ENCODE measurements at places on chromosomes 7 and 10.

DNA sequence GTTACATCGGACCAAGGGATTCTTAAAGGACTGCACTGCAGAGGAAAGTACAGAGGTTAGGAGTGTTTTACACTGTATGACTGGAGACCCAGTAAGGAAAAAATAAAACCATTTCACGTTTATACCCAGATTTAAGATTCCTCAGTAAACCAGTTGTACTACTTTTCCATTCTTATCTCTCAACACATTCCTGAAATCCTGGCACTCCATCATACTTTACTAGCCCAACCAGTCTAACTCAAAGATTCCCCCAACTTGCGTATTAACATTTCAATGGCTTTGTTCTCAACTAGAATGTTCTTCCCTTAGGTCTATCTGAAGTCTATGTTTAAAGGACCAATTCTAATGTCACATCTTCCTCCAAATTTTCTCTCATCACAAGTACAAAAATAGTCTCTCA is 8.0 kb downstream of the CCDC186 start:
- DNase-seq = no peak

- no peak for DNase-seq
These were observed 6.7 kb downstream of the PNLIPRP2 start for GRCh38 chr10:116627386-116627933.

DNA sequence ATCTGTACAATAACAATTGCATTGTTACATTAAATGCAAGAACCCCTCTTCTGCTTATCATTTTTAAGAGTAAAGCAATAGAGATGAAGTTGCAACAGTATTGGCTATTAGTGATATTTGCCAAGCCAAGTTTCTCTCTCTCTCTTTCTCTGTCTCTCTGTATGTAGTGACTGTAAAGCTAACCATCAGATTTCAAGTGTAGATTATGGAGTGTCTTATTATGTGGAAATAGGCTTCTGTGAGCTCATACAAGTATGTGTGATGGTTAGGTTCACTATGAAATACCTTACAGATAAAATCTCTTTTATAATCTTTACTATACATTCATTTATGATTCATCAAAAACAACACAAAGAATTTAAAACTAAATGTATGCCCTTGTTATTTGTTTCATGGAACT is 28.6 kb upstream of the NRP1 start:
- DNase-seq = no peak

DNA sequence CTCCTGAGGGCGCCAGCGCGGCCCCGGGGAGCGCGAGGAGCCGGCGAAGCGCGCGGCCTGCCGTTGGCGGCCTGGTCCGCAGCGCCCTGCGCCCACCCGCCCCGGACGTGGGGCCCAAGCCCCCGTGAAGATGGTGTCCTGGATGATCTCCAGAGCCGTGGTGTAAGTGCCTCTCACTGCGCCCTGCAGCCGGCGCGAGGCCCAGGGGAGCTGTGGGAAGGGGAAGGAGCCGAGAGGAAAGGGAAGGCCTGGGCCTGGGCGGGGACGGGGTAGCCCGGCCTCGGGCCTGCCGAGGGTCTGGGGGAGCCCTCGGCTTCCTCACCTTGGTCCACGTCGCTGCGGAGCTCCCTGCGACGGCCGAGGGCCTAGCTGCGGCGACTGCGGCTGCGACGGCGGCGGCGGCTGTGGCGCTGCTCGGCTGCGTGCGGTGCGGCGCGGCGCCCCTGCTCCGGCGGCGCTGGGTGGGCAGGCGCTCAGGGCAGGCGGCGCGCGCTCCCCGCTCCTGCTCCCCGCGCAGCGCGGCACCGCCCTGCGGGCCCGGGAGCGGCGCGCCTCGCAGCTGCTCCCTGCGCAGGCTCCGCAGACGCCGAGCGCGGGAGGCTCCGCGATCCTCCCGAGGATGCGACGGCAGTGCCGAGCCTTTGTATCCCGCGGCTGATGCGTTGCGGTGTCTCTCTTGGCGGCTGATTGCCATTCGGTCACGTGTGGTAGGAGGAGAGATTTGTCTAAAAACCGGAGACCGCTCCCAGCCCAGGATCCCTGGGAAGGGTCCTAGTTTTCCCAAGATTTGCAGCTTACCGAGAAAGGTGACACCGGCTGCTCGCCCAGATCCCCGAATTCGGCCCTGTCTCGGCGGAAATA is 445 bp downstream of the REEP3 start:
- DNase-seq = peak; percentile 60

GRCh38 chr10:117364110-117364960 is 10.9 kb downstream of the PDZD8 start:
- no peak for DNase-seq

GRCh38 chr7:106568680-106569499 is 92.1 kb downstream of the CCDC71L start:
- peak; percentile 40 for DNase-seq

DNA sequence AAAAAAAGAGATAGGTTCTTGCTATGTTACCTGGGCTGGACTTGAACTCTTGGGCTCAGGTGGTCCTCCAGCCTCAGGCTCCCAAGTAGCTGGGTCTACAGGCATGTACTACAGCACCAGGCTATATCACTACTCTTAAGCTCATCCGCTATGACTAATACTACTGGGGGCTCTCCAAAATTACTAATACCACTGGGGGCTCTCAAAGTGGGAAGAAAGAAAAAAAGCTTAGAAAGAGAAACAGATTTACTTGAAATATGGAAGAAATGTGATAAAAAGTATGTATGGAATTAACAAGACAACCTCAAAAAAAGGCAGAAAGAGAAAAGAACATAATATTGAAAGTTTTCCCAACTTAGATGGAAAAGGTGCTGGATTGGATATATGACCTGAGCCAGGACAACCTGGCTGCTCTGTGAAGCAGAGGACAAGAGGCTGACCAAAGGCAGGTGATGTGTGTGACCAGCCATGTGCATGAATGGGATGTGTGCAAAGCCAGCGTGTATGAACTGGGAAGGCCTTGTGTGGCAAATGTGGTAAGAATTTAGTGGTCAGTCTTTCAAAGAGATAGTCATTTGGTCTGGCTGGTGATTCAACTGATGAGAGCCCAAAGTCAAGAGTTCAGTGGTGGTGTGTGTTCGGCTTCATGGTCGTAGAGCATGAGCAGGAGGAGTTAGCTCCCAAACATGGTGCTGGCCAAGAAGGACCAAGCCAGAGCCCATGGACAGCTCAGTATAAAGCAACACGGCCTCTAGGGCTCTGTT is 232.4 kb upstream of the KLF14 start:
- no peak for DNase-seq

DNA sequence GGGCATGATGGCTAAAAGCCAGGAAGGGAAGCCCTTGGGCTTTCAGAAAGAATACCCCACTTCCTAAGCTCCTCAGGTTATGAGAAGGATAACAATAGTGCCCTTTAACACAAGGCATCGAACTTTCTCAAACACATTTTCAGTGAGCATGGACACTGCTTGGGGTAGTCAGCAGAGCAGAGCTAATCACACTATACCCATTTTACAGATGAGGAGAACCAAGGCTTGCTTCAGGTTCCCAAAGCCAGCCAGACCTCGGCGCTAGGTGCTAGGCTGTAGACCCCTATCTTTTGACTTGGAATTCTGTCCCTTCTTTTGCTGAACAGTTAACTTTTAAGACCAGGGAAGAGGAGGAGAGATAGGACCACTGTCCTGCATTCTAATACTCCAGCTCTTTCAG is 1.8 kb downstream of the NEURL1 start:
- no peak for DNase-seq

GRCh38 chr10:6089334-6090219 is 743 bp downstream of the RBM17 start:
- peak; percentile 3 for DNase-seq

DNA sequence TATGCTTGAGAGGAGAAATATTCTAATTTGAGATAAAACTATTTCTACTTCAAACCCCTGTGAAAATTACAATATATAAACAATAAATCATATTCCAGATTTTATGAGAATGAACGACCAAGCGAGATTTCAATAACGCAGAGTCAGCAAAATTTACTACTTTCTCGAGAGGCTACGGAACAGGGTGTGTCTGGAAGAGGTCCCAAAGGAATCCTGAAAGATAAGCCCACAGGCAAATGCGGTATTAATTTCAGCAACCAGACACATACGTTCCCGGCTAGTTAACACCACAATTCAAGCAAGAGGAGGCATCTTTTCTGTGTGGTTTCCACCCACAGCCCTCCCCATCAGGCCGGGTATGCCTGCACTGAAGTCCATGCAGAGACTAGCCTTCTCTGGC is 26.4 kb downstream of the BEND7 start:
- no peak for DNase-seq

DNA sequence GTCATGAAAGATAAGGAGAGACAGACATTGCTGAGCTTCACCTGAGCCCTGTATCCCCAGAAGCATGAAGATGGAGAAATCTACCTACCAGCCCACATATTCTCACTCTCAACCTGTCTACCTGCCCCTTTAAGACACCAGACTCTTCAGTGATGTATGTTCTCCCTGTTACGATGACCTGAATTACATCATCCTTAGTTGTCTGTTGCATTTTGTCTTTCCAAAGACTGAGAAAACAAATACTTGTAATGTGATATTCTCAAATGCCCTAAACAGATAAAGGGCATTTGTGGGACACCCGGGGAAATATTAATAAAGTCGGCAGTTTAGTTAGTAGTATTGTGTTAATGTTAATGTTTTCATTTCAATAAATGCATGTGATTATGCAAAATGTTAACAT is 305.8 kb upstream of the IGFBP3 start:
- no peak for DNase-seq

DNA sequence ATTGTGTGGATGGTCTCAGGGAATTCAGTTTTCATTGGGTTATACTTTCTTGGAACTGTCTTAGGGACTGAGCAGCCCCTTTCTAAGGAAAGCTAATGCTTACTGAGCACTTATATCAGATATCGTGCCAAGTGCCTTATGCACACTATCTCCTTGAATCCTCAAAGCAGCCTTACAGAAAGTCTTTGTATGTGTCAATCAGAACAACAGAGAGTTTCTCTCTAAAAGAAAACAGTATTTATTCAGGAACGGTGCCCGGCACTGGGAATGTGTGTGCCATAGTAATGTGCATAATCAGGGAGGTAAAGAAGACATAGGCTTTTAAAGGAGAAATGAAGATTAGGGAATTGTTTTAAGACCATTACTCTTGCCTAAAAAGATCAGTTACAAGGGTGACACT is 17.3 kb downstream of the ANTXRL start:
- no peak for DNase-seq

DNA sequence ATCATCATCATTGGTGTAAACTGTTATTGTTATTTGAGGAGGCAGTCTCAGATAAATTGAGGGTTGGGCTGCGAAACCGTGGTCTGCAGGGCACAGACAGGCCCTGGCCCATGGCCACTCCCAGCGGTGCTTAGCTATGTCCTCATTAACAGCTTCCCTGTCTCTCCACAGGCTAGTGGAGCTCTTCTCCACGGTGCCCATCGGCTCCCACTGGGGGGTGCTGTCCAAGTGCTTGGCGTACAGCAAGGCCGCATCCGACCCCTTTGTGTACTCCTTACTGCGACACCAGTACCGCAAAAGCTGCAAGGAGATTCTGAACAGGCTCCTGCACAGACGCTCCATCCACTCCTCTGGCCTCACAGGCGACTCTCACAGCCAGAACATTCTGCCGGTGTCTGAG is 21.6 kb downstream of the GPR26 start:
- peak; percentile 1 for DNase-seq

GRCh38 chr7:37448011-37448635 is 541 bp downstream of the ELMO1 start:
- DNase-seq = no peak

GRCh38 chr7:1233333-1234048 is 819 bp downstream of the UNCX start:
- DNase-seq = no peak

GRCh38 chr7:20236043-20236442 is 18.9 kb upstream of the MACC1 start:
- DNase-seq = no peak

GRCh38 chr7:69862413-69863064 is 264.3 kb downstream of the AUTS2 start:
- no peak for DNase-seq

DNA sequence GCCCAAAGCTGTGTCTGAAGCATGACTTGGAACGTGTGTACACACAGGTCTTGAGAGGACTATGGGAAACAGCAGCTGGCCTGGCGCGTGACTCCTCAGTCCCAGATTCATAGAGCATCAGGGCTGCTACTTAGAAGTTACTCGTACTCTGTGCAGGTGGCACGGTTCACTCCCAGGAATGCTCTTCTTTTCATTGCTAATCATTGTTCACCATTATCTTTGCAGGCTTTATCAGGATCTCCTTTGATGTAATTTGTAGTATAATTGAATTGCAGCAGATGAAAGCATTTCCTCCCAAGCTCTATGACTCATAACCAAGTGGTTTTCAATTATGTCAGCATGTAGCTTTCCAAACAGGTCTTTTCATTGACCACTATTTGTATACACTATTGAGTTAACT is 938.9 kb downstream of the NRG3 start:
- peak; percentile 16 for DNase-seq

DNA sequence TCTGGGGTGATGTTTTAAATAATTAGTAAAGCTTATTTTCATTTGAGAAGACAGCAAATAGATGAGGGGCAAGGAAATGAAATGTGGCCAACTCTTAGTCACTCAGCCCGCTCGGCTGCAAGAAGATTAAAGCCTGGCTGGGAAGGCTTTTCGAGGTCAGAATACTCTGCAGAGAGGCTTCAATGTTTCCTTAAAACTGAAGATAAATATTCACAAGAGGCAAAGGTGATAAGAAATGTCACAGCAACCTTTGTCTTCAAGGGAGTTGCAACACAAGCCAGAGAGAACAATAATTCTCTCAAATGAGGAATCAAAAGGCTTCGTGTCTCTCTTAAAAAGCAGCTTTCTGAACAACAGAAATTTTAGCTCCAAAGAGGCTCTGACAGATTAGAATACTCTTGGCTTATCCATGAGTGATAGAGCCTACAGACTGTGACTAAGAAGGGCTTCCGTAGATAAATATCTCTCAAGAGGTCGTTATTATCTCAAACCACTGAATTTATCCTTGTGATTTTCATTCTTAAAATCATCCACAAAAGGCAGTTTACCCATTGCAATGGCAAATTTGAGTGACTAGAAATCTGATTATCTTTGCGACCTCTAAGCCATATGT is 92.5 kb downstream of the KLF6 start:
- DNase-seq = no peak

GRCh38 chr7:128909625-128910568 is 612 bp downstream of the KCP start:
- no peak for DNase-seq

- no peak for DNase-seq
These were observed 168.8 kb downstream of the C1GALT1 start for GRCh38 chr7:7351156-7351555.

DNA sequence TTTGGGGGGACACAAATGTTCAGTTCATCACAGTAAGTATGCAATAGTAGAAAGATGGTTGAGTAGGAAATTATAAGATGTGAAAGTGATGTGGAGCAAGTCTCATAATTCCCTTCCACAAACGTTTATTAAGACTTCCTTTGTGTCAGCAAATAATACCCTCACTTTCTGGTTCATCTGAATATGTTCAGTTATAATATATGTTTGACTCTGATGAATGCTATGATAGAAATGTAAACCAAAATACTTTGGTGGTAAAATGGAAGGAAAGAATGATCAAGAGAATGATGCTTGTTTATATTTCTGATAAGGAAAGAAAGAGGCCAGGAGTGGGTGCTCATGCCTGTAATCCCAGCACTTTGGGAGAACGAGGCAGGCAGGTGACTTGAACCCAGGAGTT is 111.7 kb upstream of the PLXDC2 start:
- no peak for DNase-seq
